ENCODE measurements at places on chromosomes 11 and 22.
A peak's percentile ranks its signal among the peaks of the same experiment; 100 is the strongest.

- DNase-seq, result no peak
Observed at GRCh38 chr11:102004220-102004619, 43.0 kb upstream of the CFAP300 start.

DNA sequence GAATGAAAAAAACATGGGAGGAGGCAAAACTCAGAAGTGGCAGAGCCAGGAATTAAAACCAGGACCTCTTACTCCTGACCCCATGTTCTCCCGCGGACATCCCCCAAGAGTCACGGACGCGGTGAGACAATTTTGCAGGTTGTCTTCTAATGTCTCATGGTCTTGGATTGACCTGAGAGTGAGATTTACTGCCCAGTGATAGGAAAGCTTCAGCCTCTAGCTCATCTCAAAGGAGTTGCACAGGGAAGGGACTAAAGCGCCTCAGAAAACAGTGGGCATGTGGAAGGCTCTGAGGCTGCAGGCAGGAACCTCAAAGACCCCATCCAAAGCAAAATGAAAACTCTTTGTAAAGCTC lies 197.4 kb downstream of the ADAMTS15 start:
- no peak for DNase-seq

GRCh38 chr22:17639247-17639741 lies 737 bp downstream of the BCL2L13 start:
- peak; percentile 59 for DNase-seq

DNA sequence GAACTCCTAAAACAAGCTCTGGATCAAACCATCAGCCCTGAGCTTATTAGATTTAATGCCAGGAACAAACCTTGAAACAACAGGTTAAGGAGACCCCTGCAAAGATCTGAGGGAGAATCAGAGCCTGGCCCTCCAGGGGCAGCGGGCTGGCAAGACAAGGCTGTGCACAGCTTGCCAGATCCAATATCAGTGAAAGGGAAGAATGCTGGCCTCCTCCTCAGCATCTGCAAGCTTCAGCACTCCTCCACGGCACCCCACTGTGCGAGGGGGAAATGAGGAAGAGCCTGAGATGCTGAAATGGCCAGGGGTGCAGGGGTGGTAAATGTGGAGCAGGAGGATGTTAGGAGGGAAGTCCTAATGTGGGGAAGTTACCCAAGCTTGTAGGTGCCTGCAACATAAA lies 167.0 kb downstream of the TENM4 start:
- DNase-seq, result no peak

DNA sequence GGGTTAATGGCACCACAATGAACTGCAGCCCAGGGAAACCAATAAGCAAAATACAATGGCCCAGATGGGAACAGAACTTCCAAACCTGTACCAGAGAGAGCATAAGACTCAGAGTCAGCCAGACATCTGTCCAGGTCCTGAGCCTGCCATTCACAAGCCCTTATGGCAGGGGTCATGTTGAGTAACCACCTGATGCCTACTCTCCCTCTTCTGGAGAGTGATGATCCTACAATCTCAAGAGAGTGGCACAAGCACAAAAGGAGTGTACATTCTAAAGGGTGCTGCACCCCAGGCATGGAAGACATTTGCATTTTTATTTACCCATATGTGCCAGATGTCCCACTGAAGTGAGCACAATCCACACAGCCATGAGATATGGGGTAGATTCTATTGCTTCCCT lies 10.6 kb downstream of the TENM4 start:
- DNase-seq, result no peak

DNA sequence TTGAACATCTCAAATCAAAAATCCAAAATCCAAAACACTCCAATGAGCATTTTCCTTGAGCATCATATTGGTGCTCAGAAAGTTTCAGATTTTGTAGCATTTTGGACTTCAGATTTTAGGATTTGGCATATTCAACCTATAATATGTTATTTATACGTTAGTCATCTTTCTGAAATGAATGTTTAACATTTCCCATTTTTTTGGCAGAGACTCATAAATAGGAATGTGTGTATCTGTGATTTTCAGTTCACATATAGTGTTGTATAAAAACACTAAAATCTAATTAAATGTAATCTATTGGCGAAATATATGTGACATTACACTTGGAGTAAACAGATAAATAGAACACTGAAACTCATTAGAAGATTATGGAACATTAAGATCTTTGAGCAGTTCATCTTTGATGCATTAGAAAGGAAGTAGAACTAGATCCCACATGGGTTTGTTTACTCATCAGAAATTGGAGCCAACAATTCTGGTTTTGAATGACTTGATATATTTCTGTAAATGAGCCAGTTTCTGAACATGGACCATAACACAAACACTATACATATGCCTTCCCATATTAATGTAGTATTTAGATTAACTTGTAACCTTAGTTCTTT lies 153.1 kb downstream of the UVRAG start:
- DNase-seq, result peak; percentile 75

- no peak for DNase-seq
Observed at GRCh38 chr22:30675436-30675835, 7.8 kb upstream of the DUSP18 start.

DNA sequence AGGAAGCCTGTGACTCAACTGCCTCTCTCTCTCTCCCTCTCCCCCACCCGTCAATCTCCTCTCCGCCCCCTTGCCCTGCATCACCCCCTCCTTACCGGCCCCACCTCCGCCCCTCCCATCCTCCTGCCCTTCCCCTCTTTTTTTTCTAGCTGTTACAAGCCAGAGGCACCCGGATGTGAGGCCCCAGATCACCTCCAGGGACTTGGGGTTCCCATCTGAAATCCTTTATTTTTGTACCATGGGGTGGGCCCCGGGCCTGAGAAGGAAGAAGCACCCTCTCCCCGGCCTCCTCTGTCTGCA lies 10.8 kb downstream of the KCTD17 start:
- no peak for DNase-seq

DNA sequence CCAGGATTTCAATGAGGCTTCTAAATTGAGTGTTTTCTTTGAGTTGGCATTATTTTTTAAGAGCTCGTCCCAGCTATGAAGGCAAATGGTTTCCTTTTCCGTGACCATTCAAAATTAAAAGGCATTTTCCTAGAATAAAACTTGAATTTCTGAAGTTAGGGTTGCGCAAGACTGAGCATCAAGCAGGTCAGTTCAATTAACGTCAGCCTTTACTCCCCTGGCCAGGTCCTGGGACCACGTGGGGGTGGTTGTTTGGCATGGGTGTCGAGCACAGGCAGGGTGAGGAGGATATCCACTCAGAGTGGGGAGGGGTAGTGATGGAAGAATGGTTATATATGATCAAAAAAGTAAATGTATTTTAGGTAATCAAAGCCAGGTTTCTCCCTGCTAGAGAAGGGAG lies 43.4 kb upstream of the TSKU start:
- no peak for DNase-seq

GRCh38 chr11:94185416-94186084 lies 56.9 kb downstream of the PANX1 start:
- DNase-seq, result peak; percentile 56

- no peak for DNase-seq
Observed at GRCh38 chr11:117171404-117172061, 7.0 kb upstream of the SIDT2 start.

DNA sequence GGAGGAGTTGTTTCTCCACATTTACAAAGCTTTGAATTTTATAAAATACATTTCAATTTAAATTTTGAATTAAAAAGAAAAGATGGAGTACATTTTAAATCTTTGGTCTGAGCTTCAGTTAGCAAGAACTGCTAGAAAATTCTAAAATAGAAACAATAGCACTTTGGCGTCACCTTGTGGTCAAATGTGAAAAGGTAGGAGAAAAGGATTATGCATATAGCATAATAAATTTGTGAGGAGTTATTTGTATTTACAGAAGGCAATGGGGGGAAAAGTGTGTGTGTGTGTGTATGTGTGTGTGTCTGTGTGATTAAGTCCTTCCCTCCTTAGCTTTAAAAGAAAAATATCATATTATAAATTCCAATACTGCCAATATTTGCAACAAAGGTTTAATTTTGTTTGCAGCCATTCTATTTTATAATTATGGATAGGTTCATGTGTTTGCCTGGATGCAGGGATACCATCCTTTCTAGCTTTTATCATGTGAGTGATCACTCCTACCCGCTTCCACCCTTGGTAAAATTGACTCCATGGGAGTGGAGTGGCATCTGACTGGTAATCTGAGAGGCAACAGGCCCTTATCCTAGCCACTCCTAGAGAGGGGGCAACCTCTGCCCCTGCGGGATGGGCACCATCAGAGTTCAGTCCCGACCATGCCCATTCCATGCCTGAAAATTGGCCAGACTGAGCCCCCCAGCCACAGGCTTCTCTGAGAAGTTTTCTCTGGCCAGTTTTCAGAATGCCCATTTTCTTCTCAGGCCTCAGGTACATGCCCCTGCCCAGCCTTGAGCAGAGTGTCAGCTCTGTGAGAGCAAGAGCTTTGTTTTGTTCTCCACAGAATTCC lies 13.6 kb upstream of the LGR4 start:
- DNase-seq, result peak; percentile 49

DNA sequence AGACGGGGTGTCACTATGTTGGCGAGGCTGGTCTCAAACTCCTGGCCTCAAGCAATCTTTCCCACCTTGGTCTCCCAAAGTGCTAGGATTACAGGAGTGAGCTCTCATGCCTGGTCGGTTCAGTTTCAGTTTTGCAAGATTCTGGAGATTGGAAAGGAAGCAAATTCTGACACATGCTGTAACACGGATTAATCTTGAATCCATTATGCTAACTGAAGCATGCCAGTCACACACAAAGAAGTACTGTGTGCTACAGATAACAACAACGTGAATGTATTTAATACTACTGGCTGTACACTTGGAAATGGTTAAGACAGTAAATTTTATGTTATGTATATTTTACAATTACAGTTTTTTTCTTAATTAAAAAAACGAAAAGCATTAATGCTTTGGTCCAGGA lies 107.6 kb downstream of the MED15 start:
- no peak for DNase-seq

DNA sequence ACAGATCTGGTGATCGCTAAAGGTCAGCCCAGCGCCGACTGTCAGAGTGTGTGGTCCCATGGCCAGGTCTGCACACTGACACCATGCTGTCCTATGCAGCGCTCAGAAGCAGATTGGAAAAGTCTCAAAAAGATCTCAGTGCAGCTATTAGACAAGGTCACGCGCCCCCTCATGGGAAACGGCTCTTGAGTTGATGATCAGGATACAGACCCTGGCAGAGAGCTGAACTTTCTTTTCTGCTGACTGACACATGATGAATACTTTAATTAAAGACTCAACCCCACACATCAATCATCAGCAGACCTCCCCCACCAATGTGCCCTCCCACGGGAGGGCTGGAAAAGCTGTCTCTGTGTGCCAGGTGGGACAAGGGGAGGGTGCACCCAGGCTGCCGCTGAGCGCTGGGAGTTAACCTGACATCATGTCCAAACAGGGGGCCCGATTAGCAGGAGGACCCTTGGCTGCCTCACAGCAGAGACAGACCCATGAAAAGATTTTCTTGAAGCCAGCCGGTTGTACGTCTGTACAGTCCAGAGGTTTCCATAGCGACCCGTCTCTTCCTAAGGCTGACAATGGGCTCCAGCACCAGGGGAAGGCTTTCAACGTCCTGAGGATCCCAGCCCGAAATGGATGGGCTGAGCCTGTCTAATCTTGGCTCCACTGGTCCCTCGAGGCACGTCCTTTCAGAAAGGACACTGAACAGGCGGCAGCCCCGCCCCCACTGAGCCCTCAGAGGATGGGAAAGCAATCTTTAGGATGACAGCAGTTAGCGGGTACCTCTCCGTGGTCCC lies 26.9 kb downstream of the RASD2 start:
- no peak for DNase-seq

- no peak for DNase-seq
Observed at GRCh38 chr22:29994943-29995342, 85.3 kb upstream of the HORMAD2 start.

GRCh38 chr11:24716403-24716802 lies 219.6 kb downstream of the LUZP2 start:
- no peak for DNase-seq

DNA sequence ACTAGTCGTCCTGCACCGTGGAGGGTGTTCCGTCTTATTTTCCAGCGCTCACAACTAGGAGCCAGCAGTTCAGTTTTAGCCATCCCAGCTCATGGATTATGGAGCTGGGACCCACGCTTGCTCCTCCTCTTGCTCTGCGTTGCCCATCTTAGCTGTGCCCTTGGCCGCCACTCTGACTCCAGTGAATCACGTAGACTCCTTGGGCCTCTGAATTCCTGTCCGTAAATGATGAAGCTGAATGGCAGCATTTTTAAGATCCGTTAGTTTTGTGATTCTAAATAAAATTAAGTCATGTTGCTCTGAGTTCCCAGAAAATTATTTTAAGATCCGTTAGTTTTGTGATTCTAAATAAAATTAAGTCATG lies 23.8 kb downstream of the BCR start:
- no peak for DNase-seq

DNA sequence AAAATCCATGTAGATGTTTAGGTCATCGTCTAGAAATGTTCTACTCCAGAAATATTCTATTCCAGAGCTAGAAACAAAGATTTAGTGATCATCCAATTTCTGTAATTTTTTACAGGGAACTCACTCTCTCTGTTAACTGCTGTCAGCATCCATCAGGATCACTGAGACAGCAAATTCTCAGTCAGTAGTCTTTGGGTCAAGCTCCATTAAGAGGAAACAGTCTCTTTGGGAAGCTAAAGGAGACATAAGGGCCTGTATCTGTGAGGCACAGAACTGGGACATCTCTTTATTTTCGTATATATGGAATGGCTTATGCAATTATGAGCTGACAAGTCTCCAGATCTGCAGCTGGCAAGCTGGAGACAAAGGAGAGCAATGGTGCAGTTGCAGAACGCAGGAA lies 48.3 kb downstream of the PIK3C2A start:
- DNase-seq, result no peak

Measured in HCEC 1CT (cell line).